Glomerular endothelial cell (primary cell): ENCODE measurements at places on chromosomes 5 and 9.
A peak's percentile ranks its signal among the peaks of the same experiment; 100 is the strongest.

DNA sequence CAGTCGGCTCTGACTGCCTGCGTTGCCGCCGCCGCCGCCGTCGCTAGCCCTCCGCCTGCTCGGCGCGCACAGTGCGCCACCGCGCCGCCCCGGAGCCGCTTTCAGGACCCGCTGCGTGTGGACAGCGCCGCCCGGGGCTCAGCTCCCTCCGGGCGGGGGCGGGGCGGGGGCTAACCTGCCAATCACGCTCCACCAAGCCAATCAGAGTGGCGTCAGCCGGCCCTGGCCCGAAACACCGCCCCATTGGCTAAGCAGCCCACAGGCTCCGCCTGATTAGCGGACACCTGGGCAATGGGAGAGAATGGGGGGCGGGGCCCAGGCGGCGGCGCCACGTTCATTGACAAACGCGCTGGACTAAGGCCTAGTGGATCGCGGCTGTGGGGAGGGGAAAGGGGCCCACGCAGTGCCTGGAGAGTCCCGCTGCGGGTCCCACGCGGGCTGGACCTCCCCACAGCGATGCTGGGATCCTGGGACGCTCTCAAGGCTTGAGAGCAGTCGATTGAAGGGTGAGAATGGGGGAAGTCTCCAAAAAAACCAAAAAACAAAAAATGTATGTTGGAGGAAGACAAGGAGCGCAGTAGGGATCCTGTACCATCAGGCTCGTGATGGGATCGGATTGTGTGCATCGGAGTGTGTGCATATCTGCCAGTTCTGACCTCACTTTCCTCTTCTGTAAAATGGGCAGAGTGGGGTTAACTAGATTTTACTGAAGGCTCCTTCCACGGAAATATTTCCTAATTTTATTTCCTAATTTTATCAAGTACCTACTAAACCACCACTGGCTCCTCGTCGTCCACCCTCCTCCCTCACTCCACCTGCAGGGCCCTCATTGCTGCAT, 6.3 kb downstream of the PAX5 start:
- DNase-seq: peak; percentile 44

DNA sequence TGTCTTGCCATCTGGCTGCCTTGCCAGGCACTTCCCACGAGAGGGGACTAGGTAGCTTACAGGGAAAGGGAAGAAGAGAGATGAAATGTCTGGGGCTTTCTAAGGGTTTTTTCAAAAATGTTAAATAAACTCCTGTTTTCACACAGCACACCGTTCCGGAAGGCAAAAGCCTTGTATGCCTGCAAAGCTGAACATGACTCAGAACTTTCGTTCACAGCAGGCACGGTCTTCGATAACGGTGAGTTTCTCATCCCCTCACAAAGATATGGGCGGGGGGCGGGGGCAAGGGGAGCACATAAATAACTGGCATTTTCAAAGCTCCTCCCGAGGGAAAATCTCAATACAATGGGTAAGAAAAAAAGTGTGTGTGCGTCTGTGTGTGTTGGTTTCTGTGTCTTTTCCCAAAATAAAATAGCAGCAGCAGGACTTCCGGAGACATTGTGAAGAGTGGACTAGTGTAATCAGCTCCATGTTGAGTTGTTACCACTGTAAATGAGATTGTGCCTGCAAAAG, 189.6 kb downstream of the NR3C1 start:
- DNase-seq: no peak

DNA sequence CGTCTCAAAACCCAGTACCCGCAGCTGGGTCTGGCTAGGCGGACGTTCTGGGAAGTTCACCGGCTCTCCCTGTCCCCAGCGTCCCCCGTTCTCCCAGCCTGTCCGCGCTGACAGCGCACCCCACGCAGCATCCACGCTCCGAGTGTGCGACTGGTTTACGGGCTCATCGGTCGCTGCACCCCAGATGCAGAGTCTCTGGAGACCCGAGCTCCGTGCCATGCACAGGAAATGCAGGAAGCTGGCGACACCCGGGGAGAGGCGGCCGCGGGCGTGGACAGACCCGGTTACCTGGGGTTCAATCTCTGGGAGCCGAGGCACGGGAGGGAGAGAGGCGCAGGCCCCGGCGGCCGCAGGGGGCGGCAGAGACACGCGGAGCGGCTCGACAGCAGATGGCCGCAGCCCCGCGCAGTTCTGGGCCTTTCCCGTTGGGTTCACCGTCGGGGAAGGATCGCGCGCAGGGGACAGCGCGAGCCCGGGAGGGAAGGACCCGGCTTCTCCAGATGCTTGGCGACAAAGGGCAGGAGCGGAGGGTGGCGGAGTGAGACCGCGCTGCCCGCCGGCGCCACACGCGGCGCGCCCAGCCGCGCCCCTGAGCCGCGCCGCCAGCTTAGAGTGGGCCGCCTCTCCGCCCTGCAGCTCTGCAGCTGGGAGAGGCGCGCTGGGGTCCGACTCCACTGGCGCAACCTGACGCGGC, 558 bp downstream of the SHROOM1 start:
- no peak for DNase-seq

GRCh38 chr5:93359960-93360305, 221.1 kb downstream of the NR2F1-AS1 start:
- peak; percentile 91 for DNase-seq

GRCh38 chr5:171989946-171990712, 16.3 kb downstream of the FBXW11 start:
- DNase-seq: no peak

GRCh38 chr5:57955511-57955910, 472.9 kb upstream of the ACTBL2 start:
- no peak for DNase-seq

DNA sequence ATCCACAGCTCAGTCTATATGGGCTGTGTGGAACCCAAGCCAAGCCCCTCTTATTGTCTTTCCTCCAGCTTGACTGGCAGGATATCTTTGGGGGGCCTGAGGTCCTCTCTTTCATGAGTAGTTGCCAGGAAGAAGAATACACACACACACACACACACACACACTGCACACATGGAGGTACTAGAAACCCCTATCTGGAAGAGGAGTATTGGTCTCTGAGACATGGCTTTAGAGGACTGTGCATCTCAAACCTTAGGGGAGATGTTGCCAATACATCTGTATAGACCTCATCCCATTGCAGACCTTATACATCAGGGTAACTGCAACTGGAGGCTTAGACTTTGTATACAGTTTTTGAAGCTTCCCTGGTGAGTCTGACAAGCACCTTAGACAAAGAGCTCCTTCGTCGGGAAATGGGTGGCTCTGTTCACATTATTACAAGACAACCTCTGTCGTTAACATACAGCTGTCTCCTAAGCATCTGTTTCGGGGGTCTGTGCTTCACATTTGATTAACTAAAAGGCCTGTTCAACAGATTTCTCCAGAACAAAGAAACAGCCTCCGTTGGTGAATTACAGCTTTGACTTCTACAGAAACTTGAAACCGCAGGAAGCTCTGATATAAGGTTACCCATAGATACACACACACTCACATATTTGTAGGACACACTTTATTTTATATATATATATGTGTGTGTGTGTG, 5.5 kb upstream of the ENTREP1 start:
- DNase-seq: no peak

DNA sequence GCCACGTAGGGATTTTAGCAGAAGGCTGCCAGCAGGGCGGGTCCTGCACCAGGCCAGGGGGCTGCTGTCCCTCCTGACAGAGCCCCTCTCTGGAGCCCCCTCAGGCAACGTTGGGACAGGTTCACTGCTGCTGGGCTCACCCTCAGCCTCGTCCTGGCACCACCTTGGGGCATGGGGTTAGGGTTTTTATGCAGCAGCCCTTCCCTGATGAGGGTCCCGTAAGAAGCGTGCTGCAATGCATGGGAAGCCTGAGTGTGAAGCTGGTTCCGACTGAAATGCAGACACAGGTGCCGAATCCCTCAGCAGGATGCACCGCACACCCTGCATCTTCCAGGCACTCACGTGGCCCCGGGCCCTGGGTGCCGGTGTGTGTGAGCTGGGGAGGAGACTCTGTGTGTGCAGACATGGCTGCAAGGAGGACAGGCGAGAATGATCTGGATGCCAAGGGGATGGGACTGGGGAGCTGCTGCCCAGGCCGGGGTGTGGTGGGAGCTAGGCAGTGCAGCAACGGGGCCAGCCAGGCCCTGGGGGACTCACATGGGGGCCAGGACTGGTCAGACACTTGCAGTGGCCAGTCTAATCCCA, 27.1 kb downstream of the ZDHHC11B start:
- DNase-seq: no peak

GRCh38 chr5:867300-867870, 16.6 kb upstream of the ZDHHC11 start:
- no peak for DNase-seq

DNA sequence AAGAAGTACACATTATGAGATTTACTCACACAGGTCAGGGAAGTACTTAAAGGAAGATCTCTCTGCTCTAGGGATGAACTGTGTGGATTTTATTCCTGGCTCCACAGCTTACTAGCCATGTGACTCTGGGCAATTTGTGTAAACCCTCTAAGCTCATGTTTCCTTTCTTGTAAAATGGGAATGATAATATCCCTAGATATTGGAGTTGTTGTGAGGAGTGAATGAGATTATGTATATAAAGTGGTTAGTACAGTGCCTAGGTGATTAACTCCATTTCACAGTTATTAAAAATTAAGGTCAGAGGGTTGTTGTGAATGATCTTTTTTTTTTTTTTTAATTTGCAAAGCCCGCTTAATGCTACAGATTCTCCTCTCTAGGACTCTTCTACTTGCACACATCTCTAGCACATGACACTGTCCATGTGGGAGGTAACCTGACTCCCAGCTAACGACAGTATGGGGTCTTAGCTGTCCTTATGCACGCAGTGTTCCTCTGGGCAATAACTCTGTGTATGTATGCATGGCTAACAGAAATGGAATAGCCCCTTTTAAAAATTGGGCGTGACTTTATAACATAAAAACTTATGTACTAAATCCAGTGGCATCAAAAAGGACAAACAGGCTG, 23.9 kb upstream of the MYOT start:
- no peak for DNase-seq

- DNase-seq: no peak
These were observed 396.3 kb downstream of the YTHDC2 start for GRCh38 chr5:113909782-113910181.

- DNase-seq: no peak
These were observed 25.6 kb downstream of the CSF2 start for GRCh38 chr5:132099076-132099748.

DNA sequence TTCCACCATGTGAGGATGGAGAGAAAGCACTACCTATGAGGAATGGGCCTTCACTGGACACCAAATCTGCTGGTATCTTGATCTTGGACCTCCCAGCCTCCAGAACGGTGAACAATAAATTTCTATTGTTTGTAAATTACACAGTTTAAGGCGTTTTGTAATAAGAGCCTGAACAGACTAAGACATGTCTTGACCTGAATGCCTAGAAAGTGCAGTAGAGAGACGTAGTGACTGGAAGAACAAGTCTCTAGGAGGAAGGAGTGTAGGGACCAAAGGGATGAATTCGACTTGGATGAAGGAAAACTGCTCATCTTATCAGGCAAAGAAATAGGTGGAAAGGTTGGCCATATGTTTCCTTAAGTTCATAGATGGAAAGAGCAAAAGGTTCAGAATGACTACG, 309.8 kb upstream of the RGMB start:
- no peak for DNase-seq

DNA sequence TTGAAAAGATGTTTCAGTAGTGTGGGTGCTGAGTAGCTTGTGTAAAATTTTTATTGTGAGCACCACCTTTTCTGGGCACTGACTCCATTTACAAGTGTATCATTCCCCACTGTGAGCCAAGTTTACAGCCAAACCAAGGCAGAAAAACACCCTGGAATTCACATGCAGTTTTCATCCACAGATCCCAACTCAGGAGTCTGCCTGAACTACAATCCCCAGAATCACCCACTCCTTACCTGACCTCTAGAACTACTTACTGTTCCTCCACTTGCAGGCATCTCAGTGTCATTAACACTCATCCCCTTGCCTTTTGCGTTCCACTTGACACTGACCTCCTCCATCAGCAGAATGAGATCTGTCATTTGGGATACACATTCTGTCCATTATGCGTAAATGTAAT, 2042.6 kb upstream of the CDH6 start:
- no peak for DNase-seq

DNA sequence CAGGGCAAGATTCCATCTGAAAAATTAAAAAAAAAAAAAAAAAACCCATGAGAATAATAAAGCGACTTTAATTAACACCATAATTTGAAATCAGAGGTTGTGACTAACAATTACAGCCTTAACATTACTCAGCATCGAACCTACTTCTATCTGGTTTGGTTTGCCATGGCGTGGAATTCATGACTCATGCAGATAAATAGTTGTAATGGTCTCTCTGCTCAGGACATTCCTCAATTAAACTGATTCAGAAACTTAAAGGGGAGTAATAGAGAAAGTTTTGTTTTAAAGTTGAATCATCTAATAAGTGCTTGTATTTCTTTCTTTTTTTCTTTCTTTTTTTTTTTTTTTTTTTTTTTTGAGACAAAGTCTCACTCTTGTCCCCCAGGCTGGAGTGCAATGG, 135.5 kb downstream of the SPATA31D1 start:
- DNase-seq: no peak

DNA sequence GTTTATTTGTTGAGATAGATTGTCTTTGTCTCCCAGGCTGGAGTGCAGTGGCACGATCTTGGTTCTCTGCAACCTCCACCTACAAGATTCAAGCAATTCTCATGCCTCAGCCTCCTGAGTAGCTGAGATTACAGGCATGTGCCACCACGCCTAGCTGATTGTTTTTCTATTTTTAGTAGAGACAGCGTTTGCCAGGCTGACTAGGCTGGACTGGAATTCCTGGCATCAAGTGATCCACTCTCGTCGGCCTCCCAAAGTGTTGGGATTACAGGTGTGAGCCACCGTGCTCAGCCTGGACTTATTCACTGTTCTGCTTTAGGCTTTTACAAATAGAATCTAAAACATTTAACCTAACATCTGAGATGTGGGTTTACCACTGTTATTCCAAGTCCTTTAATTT, 91.3 kb downstream of the COMMD10 start:
- no peak for DNase-seq

GRCh38 chr5:141558150-141558549, 60.6 kb downstream of the DIAPH1 start:
- DNase-seq: no peak

DNA sequence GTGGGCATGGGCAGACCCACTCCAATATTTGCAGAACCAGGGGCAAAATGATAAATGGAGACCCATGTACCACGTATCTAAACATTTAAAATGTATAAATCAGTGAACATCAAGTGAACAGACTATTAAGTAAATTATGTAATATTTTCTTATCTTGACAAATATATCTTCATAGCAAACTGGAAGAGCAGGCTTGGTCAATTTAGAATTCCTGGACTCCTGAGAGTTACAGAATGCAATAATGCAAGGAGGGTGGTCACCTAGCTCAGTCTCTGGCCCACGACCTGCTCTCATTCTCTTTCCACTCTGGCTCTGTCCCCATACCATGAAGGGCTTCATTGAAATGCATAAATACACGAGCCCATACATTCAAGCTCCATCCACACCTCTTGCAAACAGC, 398.0 kb downstream of the ENC1 start:
- DNase-seq: no peak

DNA sequence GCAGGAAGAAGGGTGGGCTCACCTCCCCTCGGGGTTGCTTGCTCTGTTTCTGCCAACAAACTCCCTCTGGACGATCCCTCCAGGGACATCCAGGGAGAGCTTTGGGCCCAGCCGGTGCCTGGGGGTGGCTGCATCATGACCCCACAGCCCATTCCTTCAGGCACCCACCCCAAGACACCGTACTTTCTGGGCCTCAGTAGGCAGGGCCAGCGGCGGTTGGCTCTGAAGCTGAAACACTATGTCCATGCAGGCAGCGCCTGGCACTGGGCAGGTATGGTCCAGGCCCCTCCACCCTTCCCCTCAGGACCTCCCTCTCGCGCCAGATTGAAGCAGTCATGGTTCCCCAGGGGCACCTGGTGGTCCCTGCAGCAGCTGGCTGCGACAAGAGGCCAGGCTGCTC, 18.5 kb upstream of the SUSD3 start:
- no peak for DNase-seq

GRCh38 chr9:113899205-113899604, 23.1 kb downstream of the ZNF618 start:
- no peak for DNase-seq
